Left colon (tissue), 2 donors: ENCODE measurements at places on chromosomes 1 and 21. TPM values are rescaled to one million over a fixed set of nuclear protein-coding genes. Genes with fewer than 3 reads are reported as not detected.

DNA sequence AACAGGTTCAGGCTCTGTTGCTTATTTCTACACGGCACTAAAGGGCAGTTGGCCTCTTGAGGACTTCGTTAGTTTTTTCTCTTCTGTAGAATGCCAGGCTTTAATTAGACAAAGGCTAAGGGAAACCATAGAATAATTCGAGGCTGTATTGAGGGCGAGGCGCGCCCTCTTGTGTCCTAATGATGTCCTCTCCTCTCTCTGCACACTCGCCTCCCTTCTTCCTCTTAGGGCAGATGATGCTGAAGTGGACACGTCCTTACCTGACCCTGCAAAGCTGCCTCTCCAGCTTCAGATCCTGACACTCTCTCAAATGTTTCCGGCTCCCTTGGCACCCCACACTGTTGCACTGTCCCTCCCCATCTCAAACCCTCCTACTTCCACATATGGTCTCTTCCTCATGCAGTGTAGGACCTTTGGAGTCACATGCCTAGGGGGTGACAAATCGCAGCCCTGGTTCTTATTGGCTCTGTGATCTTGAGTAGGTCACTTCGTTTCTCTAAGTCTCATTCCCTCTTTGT, 1.9 kb upstream of the ZSCAN20 start:
- DNase-seq = peak; percentile 66

DNA sequence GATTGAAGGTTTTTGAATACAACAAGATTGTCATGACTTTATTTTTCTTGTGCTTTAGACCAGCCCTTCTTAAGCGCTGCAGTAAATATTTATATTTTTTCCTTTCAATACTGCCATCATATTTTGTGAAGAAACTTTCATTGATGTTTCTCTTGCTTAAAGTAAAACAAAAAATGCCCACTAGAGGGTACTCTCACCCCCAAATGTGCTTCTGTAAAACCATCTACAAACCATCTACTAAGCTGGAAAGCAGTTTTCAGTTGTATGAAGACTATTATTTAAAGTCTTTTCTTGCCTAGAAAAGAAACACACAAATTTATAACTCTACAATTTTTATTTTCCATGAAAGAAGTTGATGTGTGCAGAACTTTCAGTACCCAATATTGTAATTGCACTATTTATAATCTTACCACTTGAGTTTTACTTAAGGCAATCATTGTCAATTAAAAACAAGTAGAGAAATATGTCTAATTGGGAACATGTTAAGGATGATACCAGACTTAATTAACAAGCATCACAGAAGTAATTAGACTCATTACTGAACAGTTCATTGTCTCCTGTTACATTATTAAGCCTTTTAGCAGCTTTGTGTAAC, 10.7 kb downstream of the LEPR start:
- DNase-seq = no peak

- no peak for DNase-seq
Measured at GRCh38 chr1:19042675-19043578, 86.5 kb upstream of the IFFO2 start.

DNA sequence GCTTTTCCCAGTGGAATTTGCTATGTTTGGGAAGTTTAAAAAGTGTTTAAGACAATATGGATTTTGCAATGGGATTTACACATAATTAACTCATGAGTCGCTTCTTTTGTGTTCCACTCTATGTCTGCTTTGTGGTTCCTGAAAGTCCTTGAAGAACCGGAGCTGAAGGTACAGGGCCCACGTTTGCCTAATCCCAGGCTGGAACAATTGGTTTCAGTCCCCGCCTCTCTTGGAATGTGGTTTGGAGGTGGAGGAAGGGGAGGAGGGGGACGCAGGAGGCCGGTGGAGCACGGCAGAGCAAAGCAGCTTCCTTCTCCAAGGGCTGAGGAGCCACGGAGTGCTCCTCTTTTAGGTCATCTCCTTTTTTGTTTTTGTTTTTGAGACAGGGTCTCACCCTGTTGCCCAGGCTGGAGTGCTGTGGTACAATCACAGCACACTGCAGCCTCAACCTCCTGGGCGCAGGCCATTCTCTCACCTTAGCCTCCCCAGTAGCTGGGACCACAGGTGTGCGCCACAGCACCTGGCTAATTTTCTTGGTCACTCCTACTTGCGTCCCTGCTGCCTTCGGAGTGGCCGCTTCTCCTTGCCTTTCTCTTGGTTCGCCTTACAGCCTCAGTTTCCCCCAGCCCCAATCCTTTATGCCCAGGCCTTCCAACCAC, 129.5 kb upstream of the ERRFI1 start:
- DNase-seq = no peak

DNA sequence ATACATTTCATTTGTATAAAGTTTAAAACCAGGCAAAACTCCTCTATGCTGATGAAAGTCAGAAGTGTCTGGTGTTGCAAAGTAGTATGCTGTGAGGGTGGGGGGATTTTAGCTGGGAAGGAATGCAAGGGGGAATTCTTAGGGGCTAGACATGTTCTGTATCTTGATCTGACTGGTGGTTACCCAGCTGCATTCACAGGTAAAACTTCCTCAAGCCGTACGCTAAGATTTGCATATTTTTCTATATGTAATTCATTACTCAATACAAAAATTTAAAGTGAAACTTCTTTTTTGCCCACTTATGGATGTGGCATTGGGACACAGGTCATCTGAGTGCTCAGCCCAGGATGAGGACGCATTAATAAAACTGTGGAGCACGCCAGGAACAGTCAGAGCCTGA, 323.3 kb downstream of the PAPPA2 start:
- DNase-seq = no peak

- DNase-seq = no peak
Measured at GRCh38 chr1:67843331-67843730, 10.1 kb upstream of the GNG12 start.

LCE1E gene
- total RNA-seq = not detected

RO60 gene
- total RNA-seq = 47.2 TPM
